Placental pericyte (primary cell): ENCODE measurements at places on chromosomes 6 and 20. TPM values are rescaled to one million over a fixed set of nuclear protein-coding genes. Genes with fewer than 3 reads are reported as not detected.

Gene GATA5
- total RNA-seq, result not detected in 2 replicates

Gene ECT2L
- total RNA-seq, result not detected in 2 replicates

Gene SAPCD1
- 0.44 and 1.1 TPM in 2 replicates for total RNA-seq

Gene VSX1
- not detected in 2 replicates for total RNA-seq

Gene PRPH2
- 2.6 and 3.9 TPM in 2 replicates for total RNA-seq
